ENCODE measurements at places on chromosomes 3 and 15.
A peak's percentile ranks its signal among the peaks of the same experiment; 100 is the strongest.

GRCh38 chr3:188339410-188340295 is 185.7 kb downstream of the LPP start:
- H3K4me1 ChIP-seq: no peaks in the 10 kb centered on the region
- H3K36me3 ChIP-seq: no peaks in the 10 kb centered on the region
- H3K27me3 ChIP-seq: no peaks in the 10 kb centered on the region

GRCh38 chr15:65732698-65733097 is 59.4 kb downstream of the DENND4A start:
- no peak overlapping the region for H3K4me3 ChIP-seq
- H3K36me3 ChIP-seq: peaks cover 12% of the 10 kb centered on the region
- no peaks in the 10 kb centered on the region for H3K27me3 ChIP-seq
- DNase-seq: no peak
- no peaks in the 10 kb centered on the region for H3K4me1 ChIP-seq

- no peaks in the 10 kb centered on the region for H3K36me3 ChIP-seq
- peak; percentile 80 for DNase-seq
- H3K4me3 ChIP-seq: peak overlapping the region; percentile 59
- peaks cover 14% of the 10 kb centered on the region for H3K4me1 ChIP-seq
- peak overlapping the region; percentile 75 for H3K27ac ChIP-seq
Measured at GRCh38 chr15:96053781-96054428, 276.6 kb upstream of the NR2F2 start.

- H3K4me3 ChIP-seq: no peak overlapping the region
- DNase-seq: no peak
- no peak overlapping the region for H3K27ac ChIP-seq
- H3K27me3 ChIP-seq: no peaks in the 10 kb centered on the region
- no peaks in the 10 kb centered on the region for H3K36me3 ChIP-seq
- H3K4me1 ChIP-seq: no peaks in the 10 kb centered on the region
Measured at GRCh38 chr3:49238274-49239127, 38.5 kb downstream of the C3orf62 start.

DNA sequence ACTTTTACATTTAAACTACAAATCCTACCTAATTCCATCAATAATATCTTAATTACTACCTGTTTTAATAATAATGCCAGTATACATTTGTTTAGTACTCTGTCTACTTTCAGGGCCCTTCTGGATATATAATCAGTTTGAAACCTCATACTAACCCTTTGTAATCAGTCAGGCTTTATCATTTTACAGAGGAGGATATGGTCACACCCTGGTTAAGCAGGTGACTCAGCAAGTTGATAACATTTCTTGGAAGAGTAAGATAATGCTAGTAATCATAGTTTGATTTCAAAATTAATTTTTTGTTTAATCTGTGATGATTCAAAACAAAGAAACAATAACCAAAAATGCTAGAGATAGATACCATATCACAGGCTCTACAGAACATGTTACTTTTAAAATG is 208.2 kb upstream of the MANF start:
- H3K4me1 ChIP-seq: no peaks in the 10 kb centered on the region
- H3K36me3 ChIP-seq: no peaks in the 10 kb centered on the region
- H3K4me3 ChIP-seq: no peak overlapping the region
- no peak overlapping the region for H3K27ac ChIP-seq
- no peak for DNase-seq
